Sigmoid colon (tissue), 7 donors: ENCODE measurements at places on chromosomes 6 and 20. TPM values are rescaled to one million over a fixed set of nuclear protein-coding genes. Genes with fewer than 3 reads are reported as not detected.

- no peak for DNase-seq
These were observed 45.9 kb downstream of the TFAP2B start for GRCh38 chr6:50864601-50865000.

- no peak for DNase-seq
These were observed 6.5 kb upstream of the RAET1G start for GRCh38 chr6:149929422-149929821.

DNA sequence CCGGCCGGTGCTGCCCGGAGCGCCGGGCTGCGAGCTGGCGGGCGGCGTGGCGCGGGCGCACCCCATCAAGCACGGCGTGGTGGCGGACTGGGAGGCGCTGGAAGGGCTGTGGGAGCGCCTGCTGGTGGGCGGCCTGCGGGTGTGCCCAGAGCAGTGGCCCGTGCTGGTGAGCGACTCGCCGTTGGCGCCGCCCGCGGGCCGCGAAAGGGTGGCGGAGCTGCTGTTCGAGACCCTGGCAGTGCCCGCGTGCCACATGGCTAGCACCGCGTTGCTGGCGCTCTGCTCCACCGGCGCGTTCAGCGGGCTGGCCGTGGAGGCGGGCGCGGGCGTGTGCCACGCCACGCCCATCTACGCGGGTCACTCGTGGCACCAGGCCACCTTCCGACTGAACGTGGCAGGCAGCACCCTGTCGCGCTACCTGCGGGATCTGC lies 517 bp downstream of the ACTL10 start:
- peak; percentile 86 for DNase-seq

The RIMS1 gene
- 2.1 TPM for total RNA-seq

GRCh38 chr6:70327036-70327435 lies 24.2 kb upstream of the COL9A1 start:
- no peak for DNase-seq

GRCh38 chr6:70380252-70380651 lies 33.1 kb upstream of the FAM135A start:
- DNase-seq, result no peak

The GPR6 gene
- total RNA-seq, result not detected

The MCCD1 gene
- total RNA-seq, result not detected

DNA sequence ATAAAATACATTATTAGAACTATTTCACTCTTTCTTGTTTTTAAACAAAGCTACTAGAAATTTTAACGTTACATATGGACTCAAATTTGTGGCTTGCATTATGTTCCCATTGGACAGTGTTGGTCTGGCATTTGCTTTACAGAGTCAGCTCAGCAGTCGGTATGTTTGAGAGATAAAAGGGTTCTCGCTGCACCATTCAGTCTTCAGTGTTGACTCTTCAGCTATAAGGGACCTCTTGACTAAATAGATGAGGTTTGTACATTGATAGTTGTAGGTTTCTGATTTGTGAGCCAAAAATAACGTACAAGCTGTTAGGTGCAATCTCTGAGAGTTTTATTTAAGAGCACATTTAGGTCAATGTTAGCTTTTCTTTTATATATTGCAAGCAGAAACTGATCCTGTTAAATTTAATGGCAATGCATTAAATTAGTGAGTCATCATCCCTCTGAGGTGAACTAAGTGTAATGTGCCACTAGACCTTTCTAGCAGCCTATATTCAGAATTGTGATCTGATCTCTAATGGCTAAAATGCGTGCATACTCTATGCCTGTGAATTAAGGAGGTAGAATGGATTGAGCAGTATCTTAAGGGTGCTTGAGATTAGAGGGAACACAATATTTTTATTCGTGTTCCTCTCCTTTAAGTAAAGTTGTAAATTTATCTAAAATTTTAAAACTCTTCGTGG lies 485.6 kb upstream of the SYNCRIP start:
- DNase-seq, result no peak

DNA sequence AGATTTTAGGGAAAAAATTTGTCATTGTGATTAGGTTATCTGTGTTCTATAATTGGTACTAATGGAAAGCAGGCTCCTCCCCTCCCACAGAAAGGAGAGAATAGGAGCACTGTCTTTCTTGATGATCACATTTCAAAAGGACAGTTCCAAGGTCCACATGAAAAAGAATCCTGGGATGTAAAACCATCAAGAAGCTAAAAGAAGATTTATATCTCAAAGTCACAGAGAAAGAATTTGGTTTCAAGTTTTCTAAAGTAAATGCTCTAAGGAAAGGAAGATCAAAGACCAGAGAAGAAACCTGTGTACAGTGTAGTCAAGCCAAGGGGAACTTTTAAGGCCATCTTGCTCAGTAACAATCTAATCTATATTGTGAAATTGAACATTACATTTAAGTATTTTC lies 652.7 kb upstream of the HS3ST5 start:
- no peak for DNase-seq

The PTCHD4 gene
- 1.1 TPM for total RNA-seq

GRCh38 chr6:149508485-149508884 lies 23.7 kb upstream of the ZC3H12D start:
- no peak for DNase-seq

The RSPO3 gene
- total RNA-seq, result 11.7 TPM

- no peak for DNase-seq
These were observed 8.5 kb upstream of the GDF5 start for GRCh38 chr20:35446356-35447078.

- no peak for DNase-seq
These were observed 15.9 kb upstream of the SRPK1 start for GRCh38 chr6:35936681-35937359.

GRCh38 chr6:157905590-157906342 lies 75.9 kb upstream of the SYNJ2 start:
- DNase-seq, result no peak

DNA sequence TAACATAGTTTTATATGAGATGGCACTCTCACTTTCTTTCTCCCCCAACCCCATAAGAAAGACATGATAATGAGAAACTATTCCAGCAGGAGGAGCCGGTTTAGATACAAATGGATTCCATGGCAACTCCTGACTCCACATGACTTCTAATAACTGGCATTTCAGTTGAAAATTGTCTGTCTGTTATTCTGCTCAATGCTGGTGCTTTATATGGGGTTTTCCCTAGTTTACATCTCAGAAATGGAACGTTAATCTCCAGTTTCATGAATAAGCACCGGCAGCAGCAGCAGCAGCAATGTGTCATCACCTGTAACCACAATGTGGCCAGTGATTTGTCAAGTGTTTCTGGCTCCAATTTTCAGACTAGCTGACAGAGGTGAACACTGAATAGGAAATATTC lies 8.0 kb upstream of the SIM1 start:
- DNase-seq, result no peak

DNA sequence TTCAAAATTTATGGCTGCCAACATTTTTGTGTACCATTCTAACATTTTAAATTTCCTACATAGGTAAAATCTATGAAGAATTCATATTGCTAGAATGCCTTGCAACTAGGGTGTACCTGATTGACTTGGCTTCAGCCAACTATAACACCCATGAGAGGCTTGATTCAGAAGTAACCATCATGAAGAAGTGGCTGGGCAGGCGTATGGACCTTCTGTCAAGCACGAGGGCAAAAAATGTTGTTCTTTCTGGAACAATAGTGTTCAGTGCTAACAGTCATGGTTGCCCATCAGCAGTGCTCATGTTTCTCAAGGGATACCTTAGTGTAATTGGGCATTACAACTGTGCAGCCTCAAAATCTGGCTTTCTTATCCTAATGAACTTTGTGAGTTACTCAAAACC lies 42.9 kb downstream of the ID4 start:
- DNase-seq, result no peak

GRCh38 chr20:9200620-9201019 lies 131.7 kb downstream of the PLCB4 start:
- no peak for DNase-seq

The MTCH1 gene
- total RNA-seq, result 163 TPM

The TGM6 gene
- not detected for total RNA-seq

DNA sequence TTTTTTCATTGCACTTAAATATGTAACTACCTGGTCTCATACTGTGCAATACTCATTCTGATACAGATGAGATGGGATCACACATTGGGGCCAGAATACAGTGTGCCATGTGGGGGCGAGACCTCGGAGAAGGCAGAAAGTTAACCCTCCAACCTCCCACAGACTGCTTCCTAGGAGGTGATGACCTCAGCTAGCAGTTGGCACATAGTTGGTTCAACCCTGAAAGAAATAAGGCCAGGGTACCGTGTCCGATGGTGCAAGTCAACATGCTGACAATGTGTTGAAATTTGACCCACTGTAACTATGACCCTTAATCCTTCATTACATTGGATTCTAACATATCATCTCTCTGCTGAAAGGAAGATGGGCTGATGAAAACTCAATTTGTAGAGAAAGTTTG lies 61.9 kb downstream of the GJA10 start:
- DNase-seq, result no peak

The SIGLEC1 gene
- 9.9 TPM for total RNA-seq

The HSPA12B gene
- total RNA-seq, result 6.1 TPM

GRCh38 chr20:4956200-4956810 lies 45.0 kb downstream of the SLC23A2 start:
- no peak for DNase-seq

The BANF2 gene
- total RNA-seq, result not detected

DNA sequence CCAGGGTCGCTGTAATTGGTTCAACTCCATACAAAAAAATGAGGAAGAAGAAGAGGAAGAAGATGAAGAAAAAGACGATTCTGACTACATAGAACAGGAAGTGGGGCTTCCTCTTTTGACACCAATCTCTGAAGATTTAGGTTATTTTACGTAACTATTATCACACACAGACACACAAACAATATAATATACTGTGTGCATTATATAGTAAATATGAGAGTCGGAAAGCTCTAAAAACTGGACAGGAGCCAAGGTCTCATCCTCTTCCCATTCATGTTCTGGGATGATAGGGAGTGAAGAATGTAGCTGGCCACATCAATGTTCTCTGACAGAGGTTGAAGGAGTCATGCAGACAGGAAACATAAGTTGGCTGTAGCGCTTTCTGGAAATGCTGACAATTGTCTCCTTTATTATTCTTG lies 13.3 kb downstream of the RSPH4A start:
- DNase-seq, result no peak

DNA sequence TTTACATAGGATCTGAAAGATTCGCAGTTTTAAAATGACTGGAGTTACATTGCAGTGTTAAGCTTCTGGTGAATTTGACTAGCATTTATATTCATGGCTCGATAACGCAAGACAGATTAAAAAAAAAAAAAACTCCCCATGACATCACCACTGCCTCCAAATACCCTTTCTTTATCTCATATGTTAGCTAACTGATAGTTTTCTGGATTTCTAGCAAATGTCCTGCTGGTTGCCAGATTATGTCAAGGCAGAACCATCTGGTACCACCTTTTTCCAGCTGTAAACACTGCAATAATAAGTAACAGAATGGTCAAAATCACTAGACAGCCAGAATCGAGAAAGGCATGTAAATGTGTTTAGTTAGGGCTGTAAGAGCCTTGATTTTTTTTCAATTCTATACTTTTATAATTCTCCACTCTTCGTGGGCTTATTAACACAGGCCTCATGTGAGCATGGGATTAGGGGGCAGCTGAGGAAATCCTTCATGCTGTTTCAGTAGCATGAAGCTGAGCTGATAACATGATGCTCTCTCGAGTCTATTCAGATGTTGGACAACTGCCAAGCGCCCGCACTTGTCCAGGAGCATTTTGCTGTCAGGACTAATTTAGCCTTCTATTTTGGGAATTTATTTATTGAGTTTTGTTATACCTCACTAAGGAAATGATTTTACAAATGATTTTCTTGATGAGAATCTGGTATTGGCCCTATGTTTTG lies 166.0 kb upstream of the SCGN start:
- peak; percentile 63 for DNase-seq

GRCh38 chr6:165071906-165072305 lies 237.5 kb downstream of the C6orf118 start:
- no peak for DNase-seq

The ENPP4 gene
- 16.4 TPM for total RNA-seq

The ZSCAN31 gene
- 41.7 TPM for total RNA-seq

- DNase-seq, result no peak
These were observed 34.7 kb downstream of the MAN1A1 start for GRCh38 chr6:119314885-119315272.

- DNase-seq, result no peak
These were observed 201.9 kb upstream of the CST7 start for GRCh38 chr20:24747010-24747712.

- no peak for DNase-seq
These were observed 17.6 kb downstream of the SLC18B1 start for GRCh38 chr6:132780770-132781371.

The RPP40 gene
- total RNA-seq, result 4.2 TPM

The MACROD2 gene
- total RNA-seq, result 9.3 TPM

DNA sequence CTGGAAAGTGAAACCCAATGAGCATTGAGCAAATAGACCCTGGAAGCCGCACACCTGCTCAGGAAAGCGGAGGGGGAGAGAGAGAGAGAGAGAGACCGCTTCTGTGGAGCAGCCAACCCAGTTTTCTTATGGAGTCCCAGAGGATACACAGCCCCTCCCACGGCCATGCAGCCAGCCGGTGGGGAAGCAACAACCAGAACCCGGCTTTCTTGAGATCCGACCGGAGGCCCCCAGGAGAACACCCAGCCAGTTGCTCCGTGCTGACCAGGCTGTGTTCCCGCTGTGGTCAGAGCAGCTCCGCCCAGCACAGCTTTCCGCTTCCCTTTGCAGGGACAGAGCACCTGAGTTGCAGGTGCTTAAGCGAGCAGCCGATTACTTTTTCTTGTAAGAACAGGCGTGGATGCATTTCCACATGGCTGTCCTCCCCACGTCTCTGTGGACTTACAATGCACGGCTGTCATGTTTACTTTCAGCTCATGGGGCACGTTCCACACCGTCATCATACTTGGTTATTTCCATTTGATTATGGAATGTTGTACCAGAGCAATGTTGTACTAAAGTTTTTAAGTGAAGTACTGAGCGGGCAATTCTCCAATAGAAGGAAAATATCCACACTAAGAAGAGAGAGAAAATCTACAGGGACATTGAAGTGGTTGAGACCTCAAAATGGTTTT lies 381.9 kb downstream of the THBS2 start:
- DNase-seq, result no peak

DNA sequence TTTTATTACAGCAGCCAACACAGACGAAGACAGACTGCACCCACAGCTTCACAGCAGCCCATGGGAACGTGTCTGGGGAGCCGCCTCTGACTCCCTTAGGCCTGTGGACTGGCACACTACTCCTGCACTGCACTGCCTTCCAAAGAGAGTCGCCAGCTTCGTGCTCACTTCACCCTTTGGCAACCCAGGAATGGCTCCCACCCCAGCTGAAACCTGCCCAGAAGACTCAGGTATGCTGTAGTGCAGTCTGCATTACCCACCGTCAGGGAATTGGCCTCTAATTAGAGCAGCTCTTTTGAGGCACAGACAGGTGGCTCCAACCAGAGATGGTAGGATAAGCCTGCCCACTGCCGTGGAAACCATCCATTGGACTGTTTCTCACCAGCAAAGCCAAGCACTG lies 39.9 kb upstream of the FRMD1 start:
- peak; percentile 38 for DNase-seq

DNA sequence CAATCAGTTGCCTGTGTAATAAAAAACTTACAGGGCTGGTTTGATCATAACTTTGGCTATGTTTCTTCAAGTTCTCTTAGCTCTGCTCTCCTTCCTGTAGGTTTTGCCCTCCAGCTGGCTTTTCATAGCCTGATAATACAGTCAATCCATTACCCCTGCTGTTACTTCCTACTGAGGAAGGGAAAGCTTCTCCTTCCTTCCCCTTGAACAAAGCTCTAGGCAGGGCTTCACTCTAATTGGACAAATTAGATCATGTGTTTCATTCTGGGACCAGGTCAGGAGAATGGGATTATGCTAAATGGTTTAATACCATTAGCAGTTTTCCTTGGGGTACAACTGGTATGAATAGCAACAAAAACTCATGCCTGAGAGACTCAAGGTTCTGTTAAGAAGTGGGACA lies 106.8 kb upstream of the MCHR2 start:
- DNase-seq, result no peak

The IFT52 gene
- total RNA-seq, result 26.4 TPM
